ENCODE measurements at places on chromosomes 16 and 17.

DNA sequence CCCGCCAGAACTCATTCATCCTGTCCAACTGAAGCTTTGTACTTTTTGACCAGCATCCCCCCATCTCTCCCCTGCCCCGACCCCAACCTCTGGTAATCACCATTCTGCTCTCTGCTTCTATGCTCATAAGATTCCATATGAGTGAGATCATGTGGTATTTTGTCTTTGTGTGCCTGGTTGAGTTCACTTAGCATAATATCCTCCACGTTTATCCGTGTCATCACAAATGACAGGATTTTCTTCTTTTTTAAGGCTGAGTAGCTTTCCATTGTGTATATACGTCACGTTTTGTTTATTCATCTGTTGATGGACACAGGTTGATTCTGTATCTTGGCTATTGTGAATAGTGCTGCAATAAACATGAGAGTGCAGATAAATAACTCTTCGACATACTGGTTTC is 278.9 kb downstream of the SNX29 start:
- DNase-seq, result no peak

- no peak for DNase-seq
Observed at GRCh38 chr17:42775534-42776098, 2.4 kb downstream of the VPS25 start.

GRCh38 chr16:47278306-47278970 is 134.7 kb upstream of the NETO2 start:
- DNase-seq, result no peak

DNA sequence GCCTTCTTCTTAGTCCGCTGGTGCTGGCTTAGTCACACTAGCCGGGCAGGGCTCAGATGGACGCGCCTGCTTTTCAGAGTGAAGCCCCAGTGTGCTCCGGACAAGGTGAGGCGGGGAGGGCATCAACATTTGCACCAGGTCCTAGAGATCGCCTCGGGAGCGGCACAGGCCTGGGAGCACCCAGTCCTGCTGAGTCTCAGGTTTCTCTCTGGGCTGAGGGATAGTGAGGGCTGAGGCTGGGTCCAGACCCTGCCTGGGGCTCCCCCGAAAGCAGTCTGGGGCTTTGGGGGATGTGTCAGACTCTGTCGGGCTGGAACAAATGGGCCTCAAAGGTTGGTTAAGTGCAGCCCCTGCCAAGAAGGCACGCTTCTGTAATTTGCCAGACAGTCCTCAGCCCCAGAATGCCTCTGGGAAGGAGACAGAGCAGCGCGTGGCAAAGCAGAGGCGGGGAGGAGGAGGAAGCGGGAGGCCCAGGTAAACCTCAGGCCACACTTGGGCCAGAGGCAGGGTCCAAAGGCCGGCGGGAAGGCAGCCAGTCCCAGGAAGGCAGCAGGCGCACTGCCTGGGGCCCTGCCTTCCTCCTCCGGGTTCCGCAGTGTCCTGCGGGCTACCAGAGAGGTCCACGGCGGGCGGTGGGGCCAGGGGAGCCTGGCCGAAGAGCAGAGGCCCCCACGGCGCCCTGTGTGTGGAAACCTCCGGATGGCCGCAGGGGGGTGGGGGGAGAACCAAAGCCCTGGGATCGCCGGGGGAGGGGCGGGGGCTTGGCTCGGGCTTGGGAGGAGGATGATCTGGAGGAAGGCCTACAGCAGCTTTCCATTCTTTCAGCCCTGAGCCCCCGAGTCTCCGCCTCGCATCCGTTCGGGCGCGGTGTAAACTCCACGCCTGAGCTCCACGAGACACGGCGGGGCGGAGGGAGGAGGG is 39.5 kb upstream of the ATP2A3 start:
- DNase-seq, result no peak

GRCh38 chr16:27290562-27290961 is 22.0 kb upstream of the NSMCE1 start:
- no peak for DNase-seq

All from activated T-cell treated with anti-CD3 and anti-CD28 coated beads, Interleukin-2, amount 50 U/mL, for 4 hours (primary cell).